ENCODE measurements at places on chromosomes 4 and X. TPM values are rescaled to one million over a fixed set of nuclear protein-coding genes. Genes with fewer than 3 reads are reported as not detected.

Gene GABRA4
- total RNA-seq, result 0.55 TPM

Gene RNF212
- total RNA-seq, result 1.9 TPM

Gene ADH7
- not detected for total RNA-seq

Gene TRIM2
- total RNA-seq, result 29.9 TPM

Gene CXXC4
- total RNA-seq, result 4.1 TPM

DNA sequence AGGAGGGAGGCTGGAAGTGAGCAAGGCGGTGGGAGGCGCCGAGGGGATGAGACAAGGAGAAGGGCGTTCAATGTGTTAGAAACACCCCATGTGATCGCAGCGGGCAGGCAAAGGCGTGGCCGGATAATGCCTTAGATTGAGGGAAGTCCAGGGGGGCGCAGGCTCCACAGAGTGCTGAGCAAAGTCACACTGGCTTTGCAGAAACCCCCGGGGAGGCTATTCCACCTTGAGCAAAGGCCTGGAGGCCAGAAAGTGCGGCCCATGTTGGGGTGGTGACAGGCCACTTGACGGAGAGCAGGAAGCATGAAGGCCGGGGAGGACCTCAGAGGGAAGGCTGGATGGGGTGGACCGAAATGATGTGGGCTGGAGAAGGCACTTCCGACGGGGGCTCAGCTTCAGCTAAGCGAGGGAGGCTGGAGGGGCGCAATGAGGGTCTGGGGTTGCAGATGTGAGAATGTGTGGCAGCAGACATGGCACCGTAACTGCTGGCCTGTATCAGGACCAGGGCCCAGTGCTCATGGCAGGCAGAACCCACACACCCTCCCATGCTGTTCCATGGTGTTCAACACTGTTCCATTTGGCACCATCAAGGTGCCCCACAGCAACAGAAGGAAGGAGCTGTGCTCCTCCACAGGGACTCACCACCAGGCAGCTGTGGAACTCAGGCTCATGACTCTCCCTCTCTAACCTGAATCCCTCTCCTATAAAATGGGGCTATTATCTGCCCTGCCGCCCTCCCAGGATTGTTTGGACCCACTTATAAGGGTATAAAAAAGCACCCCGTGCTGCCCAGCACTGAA, 50.3 kb downstream of the HMX1 start:
- DNase-seq, result peak; percentile 30

DNA sequence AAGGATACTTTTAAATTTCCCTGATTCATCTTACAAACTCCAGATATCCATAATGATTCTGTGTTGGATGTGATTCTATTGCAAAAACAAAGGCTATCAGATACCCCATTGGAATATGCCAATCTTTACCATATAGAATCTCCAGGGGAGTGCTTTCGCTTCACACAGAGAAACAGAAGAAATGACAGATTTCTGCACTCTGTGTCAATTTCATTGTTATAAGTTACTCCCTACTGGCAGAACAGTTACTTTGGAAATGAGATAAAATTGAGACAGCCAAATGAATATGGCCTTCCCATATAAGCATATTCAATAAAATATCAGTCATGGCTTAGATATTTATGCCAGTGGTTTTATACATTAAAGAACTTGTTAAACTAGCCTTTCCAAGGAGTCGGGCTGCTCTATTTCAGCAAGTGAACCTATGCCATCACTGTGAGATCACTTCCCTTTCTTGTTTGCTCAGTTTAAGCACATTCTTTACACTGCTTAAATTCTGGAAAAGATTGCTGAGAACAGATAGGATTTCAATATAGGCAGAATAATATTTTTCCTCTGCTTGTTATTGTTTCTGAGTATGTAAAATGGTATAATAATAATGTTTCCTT, 127.5 kb upstream of the ANXA10 start:
- DNase-seq, result no peak

- DNase-seq, result no peak
Measured at GRCh38 chrX:53155512-53156206, 61.7 kb downstream of the KANTR start.

Gene SPANXA1
- not detected for total RNA-seq

GRCh38 chr4:158315706-158316105, 105.4 kb downstream of the TMEM144 start:
- no peak for DNase-seq

Gene STPG2
- 0.37 TPM for total RNA-seq

DNA sequence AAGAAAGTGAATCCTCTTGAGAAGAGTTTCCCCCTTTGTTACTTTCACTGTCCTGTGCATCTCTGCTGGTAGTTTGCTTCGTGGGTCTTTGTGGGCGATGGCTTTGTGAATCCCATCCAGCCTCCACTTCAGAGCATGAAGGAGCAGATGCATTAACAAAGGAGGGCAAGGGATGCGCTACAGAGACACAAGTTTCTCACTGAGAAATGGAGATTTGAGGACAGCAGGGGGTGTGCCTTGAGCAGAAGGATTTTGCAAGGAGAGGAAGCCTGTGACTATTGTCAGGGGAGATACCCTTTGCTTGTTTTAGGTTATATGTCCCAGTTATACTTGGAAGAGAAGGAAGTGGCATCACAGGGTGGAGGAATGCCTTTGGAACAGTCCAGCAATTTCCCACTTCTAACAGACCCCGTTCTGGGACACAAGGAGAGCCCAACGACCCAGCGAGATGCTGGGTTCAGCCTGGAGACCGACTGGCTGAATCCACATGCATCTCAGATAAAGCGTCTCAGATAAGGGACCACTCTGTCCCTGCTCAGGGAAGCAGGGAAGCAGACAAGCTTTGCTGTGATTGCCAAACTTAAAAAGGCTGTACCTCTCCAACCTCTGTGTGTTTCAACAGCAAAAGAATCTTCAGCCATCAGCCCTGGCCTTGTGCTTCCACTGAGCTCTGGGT, 314.6 kb upstream of the GATB start:
- DNase-seq, result no peak

Gene SLC10A4
- total RNA-seq, result not detected

Gene PLAC8
- total RNA-seq, result 0.48 TPM

Gene KLB
- 0.11 TPM for total RNA-seq

Gene DCAF12L2
- total RNA-seq, result 0.15 TPM

- no peak for DNase-seq
Measured at GRCh38 chr4:102037566-102037965, 247.0 kb downstream of the BANK1 start.

Gene CCDC149
- 6.7 TPM for total RNA-seq

- no peak for DNase-seq
Measured at GRCh38 chr4:16183604-16184003, 42.7 kb downstream of the TAPT1 start.

Gene PRR32
- 3.6 TPM for total RNA-seq

GRCh38 chr4:87677731-87678130, 27.7 kb downstream of the DMP1 start:
- no peak for DNase-seq
